ENCODE measurements at places on chromosomes 3 and 15.

DNA sequence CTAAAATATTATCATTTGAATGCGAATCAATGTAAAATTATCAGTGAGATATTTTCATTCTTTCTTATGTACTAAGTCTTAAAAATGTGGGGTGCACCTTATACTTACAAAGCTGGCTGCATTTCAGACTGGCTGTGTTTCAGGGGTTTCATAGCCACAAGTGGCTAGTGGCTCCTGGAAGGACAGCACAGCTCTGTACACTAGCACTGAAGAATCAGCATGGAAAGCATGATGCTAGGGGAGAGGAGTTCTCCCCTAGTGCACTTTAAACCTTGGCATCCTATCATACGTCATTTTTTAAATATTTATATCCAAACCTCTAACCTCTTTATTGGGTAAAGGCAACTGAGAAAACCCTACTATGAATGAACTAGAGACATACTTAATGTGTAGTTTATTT, 66.4 kb downstream of the ECT2 start:
- no peak for DNase-seq

DNA sequence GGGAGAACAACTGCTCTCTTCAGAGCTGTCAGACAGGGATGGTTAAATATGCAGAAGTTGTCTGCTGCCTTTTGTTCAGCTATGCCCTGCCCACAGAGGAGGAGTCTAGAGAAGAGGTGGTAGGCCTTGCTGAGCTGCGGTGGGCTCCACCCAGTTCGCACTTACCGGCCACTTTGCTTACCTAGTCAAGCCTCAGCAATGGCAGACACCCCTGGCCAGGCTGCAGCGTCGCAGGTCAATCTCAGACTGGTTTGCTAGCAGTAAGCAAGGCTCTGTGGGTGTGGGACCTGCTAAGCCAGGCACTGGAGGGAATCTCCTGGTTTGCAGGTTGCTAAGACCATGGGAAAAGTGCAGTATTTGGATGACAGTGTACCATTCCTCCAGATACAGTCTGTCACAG, 12.3 kb upstream of the TMEM45A start:
- DNase-seq = no peak

DNA sequence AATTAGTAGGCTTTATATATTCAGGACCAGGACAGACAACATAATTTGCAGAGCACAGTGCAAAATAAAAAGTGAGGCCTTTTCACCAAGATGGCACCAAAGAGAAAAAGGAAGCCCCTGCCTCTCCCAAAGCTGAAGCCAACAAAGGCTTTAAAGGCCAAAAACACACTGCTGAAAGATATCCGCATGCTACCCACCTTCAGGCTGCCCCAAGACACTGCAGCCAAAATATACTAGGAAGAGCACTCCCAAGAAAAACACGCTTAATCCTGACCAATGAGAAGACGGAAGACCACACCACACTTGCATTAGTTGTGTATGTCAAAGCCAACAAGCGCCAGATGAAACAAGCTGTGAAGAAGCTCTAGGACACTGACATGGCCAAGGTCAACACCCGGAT, 38.0 kb downstream of the PIK3CB start:
- DNase-seq = no peak

DNA sequence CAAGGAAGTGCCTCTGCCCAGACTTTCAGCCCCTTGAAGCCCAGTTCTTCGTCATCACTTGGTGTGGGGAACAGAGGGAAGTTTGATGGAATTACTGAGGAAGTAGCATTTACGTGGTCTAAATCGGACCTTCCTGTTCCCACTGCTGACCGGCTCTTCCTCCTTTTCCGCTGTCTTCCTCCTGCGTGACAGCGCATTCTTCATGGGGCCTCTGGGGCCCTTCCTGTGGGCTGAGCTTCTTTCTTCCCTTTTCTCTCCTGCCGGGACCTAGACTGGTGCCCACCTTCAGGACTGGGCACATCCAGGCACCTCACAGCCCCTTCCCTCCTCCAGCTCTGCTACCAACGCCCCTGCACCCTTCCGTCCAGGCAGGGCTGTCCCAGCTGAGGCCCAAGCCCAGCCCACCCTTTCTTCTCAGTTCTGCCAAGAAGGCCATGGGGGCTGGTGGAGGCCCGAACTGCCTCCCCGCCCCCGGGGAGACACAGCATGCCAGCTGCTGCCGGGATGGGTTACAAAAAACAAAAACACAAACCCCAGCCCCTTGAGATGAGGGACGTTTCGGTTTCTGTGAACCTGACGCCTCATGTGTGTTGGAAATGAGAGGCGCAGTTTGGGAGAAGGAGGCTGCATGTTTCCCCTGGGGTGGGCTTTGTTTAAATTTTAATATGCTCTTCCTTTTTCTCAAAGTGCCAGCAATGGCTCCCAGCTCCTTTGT, 19.1 kb downstream of the ZNF710 start:
- no peak for DNase-seq

DNA sequence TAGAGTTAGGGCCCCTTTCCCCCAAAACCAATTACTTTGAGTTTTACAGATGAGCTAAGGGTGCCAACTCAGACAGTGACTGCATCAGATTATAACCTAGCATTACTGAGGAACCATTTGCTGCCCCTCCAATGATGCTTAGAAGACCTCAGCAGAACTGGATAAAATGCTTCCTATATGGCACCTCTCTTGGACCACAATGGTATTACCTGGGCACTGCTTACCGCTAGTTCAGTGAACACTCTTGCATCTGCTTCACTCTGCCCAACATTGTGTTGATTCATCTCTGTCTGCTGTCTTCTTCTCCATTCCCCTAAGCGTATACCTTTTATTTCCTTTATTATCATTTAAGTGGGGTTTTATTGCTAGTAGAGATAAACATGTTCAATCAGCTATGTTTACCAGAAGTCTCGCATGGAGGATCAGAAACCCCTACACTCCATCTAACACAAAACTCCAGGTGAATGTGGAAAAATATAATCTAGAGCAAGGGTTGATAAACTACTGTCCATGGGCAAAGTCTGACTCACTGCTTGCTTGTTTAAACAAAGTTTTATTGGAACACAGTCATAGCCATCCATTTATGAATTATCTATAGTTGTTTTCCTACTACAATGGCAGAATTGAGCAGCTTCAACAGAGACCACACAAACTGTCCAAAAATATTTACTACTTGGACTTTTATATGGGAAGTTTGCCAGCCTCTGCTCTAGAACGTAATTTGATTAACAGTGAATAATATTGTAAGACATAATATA, 100.2 kb upstream of the PTX3 start:
- no peak for DNase-seq
